T-helper 2 cell treated with Interferon-gamma antibody and Interleukin-4, amounts not matched to agents 5 μg/mL and 100 μg/mL, for 36 hours (primary cell): ENCODE measurements at places on chromosomes 11 and 22.

DNA sequence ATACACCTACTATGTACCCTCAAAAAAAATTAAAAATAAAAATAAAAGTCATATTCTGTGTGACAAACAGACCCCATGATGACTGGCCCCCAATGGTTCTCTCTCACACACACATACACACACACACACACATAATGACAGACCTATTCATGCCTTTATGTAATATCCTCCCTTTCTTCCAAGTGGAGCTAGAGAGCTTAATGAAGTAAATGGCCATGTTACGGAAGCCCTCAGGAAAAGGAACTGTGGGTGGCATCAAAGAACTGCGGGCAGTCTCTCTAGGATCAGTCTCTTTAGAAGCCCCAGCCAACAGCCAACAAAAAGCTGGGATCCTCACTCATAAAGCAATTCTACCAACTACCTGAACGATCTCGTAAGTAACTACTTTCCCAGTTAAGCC, 125.5 kb downstream of the SIK3 start:
- DNase-seq, result no peak

DNA sequence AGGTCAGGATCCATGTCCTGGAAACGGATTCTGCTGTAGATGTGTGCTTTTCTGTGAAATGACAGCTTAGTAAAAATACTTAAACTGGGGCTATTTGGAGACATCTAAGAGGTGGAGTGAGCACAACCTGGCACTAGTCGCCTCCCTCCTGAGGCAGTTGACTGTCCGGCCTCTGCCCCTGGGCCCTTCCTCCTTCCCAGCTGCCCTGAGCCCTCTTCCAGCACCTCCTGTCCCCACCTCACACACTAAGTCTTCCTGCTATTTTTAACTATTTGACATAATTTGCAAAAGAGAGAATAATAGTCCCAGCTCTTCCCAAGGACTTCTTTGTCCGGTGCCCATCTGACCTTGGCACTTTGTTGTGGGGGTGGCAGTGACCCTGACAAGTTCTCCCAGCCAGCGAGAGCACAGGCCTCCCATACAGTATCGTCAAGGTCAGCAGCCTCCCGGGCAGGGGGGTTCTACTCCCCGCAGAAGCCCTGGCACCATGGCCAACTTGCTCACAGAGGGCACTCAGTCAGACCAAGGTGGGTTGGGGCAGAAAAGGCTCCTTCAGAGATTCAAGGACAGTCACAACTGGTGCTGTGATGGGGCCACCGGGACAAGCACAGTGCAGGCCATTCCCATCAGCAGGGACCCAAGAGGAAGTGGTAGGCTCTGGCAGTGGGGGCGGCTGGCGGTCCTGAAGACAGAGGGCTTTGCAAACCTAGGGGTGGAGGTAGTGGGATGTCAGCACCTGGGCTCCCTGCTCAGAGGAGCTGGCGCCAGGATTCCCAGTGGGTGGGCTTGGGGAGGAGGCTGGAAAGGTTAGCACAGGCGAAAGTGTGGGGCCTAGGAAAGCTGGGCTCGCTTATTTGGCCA, 5.5 kb upstream of the NEAT1 start:
- DNase-seq, result peak; percentile 25

DNA sequence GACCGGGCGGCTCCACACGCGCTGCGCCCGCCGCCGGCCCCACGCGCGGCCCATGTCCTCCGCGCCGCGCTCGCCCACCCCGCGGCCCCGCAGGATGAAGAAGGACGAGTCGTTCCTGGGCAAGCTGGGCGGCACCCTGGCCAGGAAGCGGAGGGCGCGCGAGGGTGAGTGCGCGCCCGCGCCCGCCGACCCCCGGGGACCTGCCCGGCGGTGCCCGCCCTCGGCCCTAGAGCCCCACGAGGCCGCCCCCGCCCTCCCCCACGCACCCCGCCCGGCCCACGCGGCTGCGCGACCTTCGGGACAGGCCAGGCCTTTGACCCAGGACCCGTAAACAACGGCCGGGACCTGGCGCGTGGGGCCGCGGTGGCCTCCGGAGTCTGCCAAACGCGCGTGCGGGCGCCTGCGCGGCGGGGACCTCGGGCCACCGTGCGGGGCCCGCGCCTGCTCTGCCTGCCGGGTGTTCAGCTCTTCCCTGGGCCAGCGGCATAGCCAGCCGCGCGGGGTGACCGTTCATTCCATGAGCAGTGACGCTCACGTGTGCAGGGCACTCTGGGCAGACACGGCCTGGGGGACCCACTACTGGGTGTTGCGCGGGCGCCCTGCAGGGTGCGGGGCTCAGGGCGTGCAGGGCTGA, at the start of gene PARVB:
Gene PARVB, plus strand, starts transcription at position 15 of the 634 bp plus-strand sequence. Its CDS starts 38 bp downstream, at position 53.
- peak; percentile 23 for DNase-seq

GRCh38 chr11:61181489-61181888, 20.3 kb upstream of the VPS37C start:
- DNase-seq, result no peak

DNA sequence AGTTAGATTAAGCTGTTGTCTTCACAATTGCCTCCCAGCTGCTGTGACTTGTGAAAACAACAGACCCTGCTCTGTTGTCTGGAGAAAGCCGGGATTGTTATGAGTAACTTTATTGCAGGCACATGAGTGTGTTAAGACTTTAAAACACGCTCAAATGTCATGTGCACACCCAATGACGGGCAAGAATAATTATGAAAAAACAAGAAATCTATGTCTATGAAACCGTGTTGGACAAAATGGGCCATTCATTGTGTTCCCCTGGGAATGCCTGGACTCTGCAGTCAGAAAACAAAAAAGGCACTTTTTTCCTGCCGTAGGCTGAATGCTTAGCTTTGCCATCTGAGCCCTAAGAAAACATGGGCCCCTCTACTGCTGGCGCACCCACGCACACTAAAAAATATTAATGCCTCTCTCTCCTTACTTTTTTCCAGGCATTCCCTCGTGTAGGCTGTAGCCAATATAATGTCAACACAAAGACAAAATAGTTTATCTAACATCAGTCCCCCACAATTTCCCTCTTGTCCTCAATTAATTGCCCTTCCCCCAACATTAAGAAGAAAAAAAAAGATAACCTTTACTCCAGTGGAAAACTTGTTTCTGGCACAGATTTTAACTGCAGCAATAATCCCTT, 207.9 kb downstream of the SOX6 start:
- no peak for DNase-seq

GRCh38 chr22:32417906-32418305, 5.9 kb upstream of the RTCB start:
- no peak for DNase-seq

DNA sequence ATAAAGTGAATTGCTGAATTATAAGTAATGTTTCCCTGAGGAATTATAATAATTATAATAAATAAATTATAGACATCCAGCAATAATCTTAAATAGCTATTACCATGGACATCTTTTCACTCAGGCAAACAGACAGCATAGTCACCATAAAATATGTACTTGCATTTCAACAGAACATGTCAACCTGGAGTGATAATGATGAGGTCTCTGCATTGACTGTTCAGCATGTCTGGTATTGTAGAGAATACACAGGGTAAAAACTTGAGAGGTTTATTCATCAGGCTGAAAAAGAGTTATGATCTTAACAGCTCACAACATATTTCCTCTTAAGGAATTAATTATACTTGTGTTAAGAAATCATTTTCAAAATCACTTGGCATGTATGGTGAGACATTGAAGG, 41.1 kb upstream of the TYR start:
- no peak for DNase-seq

DNA sequence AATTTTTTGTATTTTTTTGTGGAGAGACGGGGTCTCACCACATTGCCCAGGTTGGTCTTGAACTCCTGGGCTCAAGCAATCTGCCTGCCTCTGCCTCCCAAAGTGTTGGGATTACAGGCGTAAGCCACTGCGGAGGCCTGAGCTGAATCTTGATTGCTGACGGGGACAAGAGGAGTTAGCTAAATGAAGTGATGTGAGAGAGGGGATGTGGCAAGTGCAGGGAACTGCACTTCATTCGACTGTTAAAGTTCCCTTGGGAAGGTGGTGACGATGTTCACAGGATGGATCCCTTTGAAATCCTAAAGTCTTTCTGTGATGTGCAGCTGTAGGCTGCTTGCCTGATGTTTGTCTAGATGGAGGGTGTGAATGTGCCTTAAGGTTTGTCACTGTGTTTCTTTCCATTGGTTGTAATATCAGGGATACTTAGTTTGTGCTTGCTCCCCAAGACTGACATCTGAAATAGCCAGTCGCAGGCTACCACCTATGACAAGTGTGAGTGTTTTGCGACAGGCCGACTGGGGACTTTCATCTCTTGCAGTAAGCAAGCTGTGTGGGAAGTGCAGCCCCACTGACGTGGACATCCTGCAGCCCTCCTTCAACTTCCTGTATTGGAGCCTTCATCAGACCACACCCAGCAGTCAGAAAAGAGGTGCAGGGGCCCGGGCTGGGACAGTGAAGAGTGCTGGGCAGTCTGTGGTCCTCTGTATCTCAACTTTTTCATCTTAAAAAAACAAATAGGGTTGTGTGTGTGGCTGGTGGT, 19.6 kb upstream of the CCDC134 start:
- peak; percentile 92 for DNase-seq

GRCh38 chr11:94272738-94273313, 31.6 kb upstream of the IZUMO1R start:
- DNase-seq, result no peak

GRCh38 chr11:118247041-118247440, 5.1 kb downstream of the MPZL3 start:
- no peak for DNase-seq

DNA sequence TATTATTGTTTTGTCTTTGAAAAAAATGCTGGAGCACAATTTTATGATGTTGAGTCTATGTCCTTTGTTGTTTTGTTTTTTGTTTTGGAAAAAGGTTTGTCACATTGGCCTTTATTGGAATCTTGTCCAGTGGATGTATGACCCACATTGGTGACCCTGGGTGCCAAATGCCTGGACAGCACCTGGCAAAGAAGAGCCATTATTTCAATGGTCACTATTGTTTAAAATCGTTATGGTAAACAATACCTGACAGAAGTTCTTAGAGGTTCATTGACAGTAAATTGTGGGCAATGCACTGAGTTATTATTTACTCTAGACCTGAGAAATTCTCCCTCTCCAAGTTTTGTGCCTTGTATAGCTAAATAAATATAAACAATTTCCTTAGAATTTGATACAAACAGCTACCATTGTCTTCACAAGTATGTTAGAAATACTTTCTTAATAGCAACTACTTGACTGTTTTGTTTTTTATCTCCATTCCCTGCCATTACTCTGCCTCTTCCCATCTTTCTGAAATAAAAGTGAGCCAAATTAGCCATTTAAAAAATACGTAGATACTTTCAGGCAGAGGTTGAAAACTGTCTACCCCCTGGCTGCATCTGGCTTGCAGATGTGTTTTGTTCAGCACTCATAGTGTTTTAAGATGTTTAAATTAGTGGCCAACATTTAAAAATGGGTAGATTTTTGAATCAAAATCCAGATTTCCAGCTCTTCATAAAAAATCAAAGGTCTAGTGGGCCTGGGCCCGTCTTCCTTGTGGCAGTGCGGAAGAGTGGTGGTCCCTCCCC, 39.9 kb downstream of the BMAL1 start:
- DNase-seq, result no peak

GRCh38 chr22:50177537-50178470, 7.3 kb downstream of the PANX2 start:
- DNase-seq, result no peak

DNA sequence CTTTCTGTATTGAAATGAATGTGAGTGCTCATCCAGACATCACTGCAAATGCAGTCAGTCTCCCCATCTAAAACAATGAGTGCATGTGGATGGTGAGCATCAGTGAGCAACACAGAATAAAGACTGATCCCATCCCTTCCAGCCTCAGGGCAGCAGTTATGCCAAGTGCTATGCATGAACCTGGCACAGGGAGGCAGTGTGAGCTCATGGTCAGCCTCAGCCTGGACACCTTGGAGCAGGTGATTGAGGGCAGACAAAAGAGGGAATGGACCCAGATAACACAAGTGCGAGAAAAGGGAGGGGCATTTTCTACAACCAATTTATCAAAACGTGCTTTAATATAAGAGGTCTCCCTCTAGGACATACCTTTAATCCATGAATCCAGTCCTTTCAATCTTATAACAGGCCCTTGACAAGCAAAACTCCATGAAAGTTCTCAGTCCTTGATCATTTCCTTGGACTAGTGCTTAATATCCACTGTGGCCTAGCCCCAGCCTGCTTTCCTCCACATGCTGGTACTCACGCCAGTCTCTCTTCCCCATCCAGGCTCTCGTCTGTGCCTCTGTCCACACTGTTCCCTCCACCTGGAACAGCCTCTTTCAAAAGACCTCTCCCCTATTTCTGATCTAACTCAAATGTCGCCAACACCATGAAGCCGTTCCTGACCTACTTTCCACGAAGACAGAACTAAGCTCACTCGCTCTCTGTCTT, 50.5 kb upstream of the LRRC55 start:
- no peak for DNase-seq

DNA sequence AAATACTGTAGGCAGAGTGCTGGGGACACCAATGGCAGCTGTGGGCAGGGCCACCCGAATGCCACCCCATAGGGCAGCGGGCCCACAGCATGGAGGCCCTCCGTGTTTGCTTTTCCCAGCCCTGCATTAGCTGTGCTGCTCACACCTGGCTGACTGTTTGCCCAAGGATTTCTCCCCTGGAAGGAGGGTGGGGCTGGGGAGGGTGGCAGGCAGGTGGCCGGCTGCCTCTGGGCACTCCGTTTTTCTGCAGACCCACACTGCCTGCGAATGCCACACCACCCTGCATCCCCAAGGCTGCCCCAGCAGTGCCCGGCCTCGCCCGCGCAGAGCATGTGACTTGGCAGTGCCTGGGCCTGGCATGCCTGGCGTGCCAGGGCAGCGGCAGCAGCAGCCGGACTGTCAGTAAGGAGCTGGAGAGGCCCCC, 19.6 kb downstream of the DAGLA start:
- DNase-seq, result no peak

DNA sequence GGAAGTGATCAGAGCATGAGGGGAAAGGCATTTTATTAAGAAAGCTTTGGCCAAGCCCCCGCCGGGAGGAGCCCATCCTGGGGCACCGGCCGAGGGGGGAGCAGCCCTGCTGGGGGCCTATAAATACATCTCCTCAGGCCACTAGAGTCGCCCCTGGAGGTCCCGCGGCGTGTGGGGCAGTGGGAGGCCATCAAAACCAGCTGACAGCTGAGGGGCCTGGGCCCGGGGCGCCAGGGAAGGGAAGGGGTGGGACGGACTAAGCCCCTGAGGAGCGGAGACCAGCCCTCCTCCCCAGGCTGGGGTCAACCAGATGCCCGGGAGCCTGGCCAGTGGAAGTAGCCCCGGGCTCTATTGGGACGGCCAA, 13.1 kb downstream of the SCARF2 start:
- no peak for DNase-seq

DNA sequence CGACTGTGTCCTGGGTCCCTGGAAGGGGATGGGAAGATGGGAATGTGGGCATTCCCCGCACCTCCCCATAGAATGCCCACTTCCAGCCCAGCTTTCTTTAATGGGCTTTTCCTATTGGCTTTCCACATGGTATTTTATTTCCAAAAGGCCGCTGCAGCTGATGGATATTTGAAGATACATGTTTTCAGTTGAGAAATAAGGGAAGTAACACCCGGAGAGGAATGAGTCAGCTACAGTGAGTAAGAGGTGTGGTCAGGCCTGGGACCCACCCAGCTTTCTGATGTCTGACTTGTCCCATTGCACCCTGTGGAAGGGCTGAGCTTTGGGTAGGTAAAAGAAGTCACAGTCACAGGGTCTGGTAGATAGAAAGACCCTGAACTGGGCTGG, 476.9 kb downstream of the MIAT start:
- peak; percentile 6 for DNase-seq

- peak; percentile 24 for DNase-seq
Measured at GRCh38 chr22:41565403-41566054, 4.7 kb downstream of the CSDC2 start.

GRCh38 chr22:25702040-25702439, 39.9 kb upstream of the MYO18B start:
- no peak for DNase-seq
